Activated CD8-positive, alpha-beta memory T cell treated with anti-CD3 and anti-CD28 coated beads for 48 hours (primary cell): ENCODE measurements at places on chromosomes 13 and 19.

- no peak for DNase-seq
Observed at GRCh38 chr13:70788074-70788473, 679.8 kb upstream of the KLHL1 start.

- no peak for DNase-seq
Observed at GRCh38 chr13:65417953-65418352, 1812.2 kb downstream of the PCDH9 start.

- DNase-seq = no peak
Observed at GRCh38 chr13:110233181-110233950, 73.6 kb downstream of the COL4A1 start.

- no peak for DNase-seq
Observed at GRCh38 chr19:13865571-13866462, 11.1 kb upstream of the NANOS3 start.

GRCh38 chr19:57648331-57649003, 15.5 kb downstream of the ZNF211 start:
- DNase-seq = no peak
